ENCODE measurements at places on chromosomes 11 and 22. TPM values are rescaled to one million over a fixed set of nuclear protein-coding genes. Genes with fewer than 3 reads are reported as not detected.

The OR51B4 gene
- total RNA-seq = not detected

The ABCC8 gene
- not detected for total RNA-seq

The ASCL2 gene
- total RNA-seq = 0.31 TPM

The RAB39A gene
- not detected for total RNA-seq

The GPR152 gene
- total RNA-seq = not detected

The OR5A1 gene
- total RNA-seq = not detected

The HOATZ gene
- not detected for total RNA-seq

The PANX2 gene
- 0.10 TPM for total RNA-seq

The PNPLA3 gene
- total RNA-seq = not detected

The RFPL2 gene
- 0.30 TPM for total RNA-seq

The MEN1 gene
- total RNA-seq = 38.7 TPM

The SLC36A4 gene
- 11.4 TPM for total RNA-seq

The SYCE3 gene
- total RNA-seq = not detected

The TMEM109 gene
- total RNA-seq = 119 TPM

The SCGB1D2 gene
- total RNA-seq = not detected

The RAB38 gene
- 1.6 TPM for total RNA-seq

The CYP2R1 gene
- total RNA-seq = 15.5 TPM

The MMP10 gene
- not detected for total RNA-seq

The PRR33 gene
- not detected for total RNA-seq

The STARD10 gene
- total RNA-seq = 4.5 TPM

The CRYBB3 gene
- 0.25 TPM for total RNA-seq

The KCNK7 gene
- 1.00 TPM for total RNA-seq

The SHANK2 gene
- total RNA-seq = not detected

The MADD gene
- total RNA-seq = 93.3 TPM

The LAMTOR1 gene
- 70.4 TPM for total RNA-seq

The PHETA2 gene
- total RNA-seq = 2.6 TPM

The IGLL5 gene
- not detected for total RNA-seq

The HBE1 gene
- not detected for total RNA-seq
